Pancreas (tissue), 10 donors: ENCODE measurements at places on chromosomes 13 and 19.

DNA sequence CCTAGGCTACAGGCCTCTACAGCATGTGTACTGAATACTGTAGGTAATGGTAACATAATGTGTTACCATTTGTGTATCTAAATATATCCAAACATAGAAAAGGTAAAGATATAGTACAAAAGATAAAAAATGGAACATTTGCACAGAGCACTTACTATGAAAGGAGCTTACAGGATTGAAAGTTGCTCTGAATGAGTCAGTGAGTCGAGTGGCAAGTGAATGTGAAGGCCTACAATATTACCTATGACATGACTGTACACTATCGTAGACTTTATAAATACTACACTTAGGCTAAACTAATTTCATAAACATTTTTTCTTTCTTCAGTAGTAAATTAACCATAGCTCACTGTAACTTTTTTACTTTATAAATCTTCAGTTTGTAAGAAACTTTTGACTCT is 35.1 kb downstream of the LPAR6 start:
- DNase-seq = no peak

GRCh38 chr13:40428354-40428753 is 238.1 kb downstream of the FOXO1 start:
- DNase-seq = no peak

DNA sequence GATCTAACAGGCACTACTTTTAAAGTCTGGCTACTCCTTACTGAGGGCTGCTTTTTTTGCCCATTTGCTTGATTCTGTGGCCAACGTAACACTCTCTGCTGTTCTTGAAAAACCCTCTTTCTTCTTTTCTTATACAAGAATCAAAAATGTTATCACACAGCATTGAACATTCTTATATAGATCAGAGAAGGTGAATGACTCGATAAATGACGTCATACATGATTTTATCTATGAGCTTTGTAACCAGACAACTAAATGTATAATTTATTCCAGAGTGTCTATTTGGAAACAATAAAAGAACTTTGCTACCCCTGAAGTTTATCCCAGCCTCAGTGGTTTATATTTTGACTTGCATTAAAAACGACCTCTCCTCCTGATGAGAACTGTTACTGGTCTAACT is 12.4 kb downstream of the RFX2 start:
- no peak for DNase-seq

DNA sequence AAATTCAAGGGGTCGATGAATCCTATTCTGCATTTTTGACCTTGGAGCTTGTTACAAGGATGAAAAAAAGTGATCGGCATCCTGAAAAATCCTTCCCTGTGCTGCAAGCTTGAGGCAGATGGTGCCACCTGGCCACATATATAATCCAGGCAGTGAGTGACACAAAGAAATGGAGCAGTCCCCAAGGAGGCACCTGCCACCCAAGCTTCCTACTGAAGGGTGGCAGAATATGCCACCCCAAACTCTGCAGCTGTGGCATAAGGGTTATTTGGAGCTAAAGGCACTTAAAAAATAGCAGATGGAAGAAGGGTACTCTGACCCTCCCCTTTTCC is 15.4 kb downstream of the TMEM272 start:
- no peak for DNase-seq

GRCh38 chr19:4870025-4870700 is 2.7 kb upstream of the PLIN3 start:
- DNase-seq = no peak
